ENCODE measurements at places on chromosomes 4 and X.
A peak's percentile ranks its signal among the peaks of the same experiment; 100 is the strongest.

DNA sequence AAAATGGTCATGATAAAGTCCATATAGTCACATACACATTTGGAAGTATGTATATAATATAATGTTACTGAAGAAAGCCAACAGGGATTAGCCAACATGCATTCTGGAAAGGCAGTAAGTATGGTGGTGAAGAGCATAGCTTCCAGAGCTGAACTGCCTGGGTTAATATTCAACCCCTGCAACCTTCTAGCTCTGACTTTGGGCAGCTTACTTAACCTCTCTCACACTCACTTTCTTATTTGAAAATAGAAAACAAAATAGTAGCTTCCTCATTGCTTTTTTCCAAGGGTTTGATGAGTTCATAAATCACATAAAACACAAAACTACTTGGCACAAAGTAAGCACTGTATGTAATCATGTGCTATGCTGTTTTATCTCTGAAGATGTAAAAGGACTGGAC, 216.4 kb downstream of the CHIC2 start:
- no peak for DNase-seq

- no peak for DNase-seq
Observed at GRCh38 chr4:119240128-119240527, 27.6 kb downstream of the USP53 start.

GRCh38 chr4:71772592-71772991, 11.3 kb downstream of the GC start:
- no peak for DNase-seq

GRCh38 chr4:57291911-57292310, 181.7 kb upstream of the IGFBP7 start:
- DNase-seq = no peak

DNA sequence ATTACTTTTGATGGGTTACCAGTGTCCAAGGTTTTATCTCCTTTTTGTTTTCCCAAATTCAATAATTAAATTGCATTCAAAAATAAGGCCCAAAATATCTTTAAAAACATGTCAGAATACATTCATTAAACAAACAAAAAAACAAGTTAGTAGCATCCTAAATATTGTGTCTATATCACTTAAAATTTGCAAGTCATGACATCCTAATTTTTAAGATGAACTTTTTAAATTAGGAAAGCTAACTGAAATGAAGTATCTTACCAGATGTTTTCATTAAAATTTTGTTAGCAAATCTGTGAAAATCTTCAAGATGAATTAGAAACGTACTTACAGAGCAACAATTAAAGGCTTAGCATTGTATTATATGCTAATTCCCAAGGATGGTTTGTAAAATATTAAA, 962 bp upstream of the CFAP299 start:
- no peak for DNase-seq

DNA sequence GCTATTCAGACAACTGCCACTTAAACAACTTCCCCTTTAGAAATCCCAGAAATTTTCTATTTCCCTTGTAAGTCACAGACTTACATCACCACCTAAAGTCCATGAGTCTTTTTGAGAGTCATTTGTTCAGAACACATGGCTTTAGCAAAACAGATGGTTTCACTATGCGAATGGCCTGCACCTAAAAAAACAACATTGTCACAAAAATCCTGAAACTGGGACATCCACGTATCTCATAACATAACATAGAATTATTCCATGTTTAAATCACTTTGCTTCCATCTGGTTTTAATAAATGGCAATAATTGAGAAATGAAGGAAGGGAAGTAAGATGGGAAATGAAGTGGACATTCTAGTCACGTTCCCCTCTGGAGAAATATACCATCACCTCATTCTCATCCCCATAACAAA, 155.3 kb upstream of the EDNRA start:
- no peak for DNase-seq

- no peak for DNase-seq
Observed at GRCh38 chr4:184896868-184897715, 71.3 kb upstream of the ACSL1 start.

- DNase-seq = no peak
Observed at GRCh38 chr4:6760865-6761264, 21.7 kb upstream of the KIAA0232 start.

DNA sequence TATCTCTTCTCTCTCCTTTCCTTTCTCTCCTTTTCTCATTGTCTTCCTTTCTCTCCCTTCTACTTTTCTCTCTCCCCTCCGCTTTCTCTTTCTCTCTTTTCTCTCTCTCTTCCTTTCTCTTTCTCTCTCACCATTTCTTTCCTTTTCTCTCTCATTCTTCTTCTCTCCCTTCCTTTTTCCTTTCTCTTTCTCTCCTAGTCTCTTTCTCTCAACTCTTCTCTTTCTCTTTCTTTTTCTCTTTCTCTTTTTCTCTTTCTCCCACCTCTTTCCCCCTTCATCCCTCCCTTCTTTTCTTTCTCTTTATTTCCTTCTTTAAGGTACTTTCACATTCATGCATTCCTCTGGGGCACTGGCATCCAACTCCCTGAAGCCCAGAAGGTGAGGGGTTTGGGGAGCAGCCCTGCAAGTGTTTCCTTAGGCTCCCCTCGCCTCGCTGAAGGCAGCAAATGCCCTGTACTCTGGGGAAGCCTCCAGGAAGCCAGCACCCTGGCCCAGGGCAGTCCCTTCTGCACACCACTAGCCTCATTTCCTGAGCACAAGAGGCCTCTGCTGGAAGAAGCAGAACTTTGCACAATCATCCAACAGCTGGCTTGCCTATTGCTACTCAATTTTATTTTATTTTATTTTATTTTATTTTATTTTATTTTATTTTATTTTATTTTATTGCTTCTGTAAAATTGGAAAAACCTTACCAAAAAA, 124.2 kb downstream of the NFKB1 start:
- peak; percentile 46 for DNase-seq

- DNase-seq = no peak
Observed at GRCh38 chrX:55007656-55008055, 7.5 kb downstream of the APEX2 start.
